ENCODE measurements at places on chromosomes 3 and 15.

- no peak for DNase-seq
Observed at GRCh38 chr15:26516102-26516980, 256.5 kb downstream of the GABRB3 start.

DNA sequence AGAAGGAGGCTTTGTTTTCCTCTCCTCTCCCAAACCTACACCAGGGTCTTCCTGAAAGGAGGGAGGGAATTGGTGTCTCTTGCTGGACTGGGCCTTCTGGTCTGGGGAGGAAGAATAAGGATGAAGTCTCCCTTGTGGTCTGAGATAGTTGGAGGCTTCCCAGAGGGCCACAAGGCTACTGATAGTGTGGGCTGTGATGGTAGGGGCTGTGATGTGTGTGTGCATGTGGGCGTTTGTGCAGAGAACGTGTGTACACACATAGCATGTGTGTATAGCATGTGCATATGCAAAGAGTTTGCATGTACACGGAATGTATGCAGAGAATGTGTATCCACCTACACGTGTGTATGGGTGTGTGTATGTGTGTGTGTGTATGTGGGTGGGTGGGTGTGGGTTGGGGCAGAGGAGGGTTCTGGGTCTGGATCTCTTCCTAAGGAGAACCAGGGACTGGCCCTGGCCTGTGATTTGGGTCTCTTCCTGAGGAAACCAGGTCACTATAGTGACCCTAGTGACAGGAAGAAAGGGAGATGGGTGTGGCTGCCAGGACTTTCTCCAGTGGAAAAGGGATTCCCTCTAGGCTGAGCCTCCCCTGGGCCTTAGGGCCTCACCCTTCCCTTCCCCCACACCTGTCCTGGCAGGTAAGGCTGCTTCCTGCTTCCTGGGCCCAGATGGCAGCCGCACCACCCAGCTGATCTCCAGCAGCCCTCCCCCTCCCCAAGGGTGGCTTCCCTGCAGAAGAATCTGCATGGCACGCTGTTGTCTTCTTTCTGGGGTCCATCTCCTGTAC, 1.7 kb downstream of the FLNB start:
- no peak for DNase-seq

GRCh38 chr3:185175370-185175987, 22.6 kb upstream of the C3orf70 start:
- DNase-seq: no peak

DNA sequence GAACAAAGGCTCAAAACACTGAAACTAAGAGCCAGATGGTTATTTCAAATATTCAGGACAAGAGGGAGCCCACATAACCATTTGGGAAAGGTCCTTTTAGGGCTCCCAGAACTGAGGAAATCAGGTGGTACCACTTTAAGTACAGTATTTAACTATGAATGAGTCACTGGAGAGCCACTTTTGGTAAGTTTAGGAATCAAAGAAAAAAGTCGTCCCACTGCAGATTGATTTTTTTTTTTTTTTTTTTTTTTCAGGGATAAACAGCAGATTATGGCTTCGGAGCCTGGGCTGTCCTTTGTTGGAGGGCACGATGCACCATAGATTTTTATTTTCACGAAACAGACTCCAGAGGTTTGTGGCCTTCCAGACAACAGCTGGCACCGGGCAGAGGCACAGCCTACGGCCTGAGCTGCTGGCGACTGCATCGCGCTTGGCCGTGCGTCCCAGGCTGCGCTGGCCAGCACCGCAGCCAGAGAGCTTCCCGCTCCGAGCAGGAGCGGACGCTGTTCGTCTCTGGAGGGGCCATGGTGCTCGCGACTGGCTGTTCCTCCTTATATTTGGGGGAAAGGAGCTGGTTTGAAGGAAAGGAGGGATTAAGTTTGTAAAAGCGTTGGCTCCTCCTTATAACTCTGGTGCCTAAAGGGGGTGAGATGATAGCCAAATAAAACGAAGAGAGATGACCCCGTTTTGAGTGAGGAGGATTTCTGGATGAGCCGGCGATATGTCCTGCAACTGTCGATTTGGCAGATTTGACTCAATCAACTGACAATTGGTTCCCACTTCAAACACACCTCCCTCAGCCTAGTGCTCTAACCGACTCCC, 152.9 kb upstream of the GOLIM4 start:
- no peak for DNase-seq

DNA sequence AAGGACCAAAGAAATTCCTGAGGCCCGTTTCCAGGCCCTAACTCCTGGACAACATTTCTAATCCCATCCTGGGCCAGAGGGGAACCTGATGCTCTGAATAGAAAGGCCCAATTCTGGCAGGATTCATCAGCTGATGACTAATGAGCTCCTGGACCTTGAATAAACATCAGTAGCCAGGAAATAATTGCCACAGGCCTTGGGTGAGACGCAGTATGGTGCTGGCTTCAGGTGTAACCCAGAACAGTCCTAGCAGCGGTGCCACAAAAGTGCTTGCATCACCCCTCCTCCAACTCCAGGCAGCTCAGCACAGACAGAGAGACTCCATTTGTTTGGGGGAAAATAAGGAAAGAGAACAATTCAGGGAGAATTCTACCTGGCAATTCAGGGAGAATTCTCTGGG, 184.7 kb upstream of the POU1F1 start:
- no peak for DNase-seq

DNA sequence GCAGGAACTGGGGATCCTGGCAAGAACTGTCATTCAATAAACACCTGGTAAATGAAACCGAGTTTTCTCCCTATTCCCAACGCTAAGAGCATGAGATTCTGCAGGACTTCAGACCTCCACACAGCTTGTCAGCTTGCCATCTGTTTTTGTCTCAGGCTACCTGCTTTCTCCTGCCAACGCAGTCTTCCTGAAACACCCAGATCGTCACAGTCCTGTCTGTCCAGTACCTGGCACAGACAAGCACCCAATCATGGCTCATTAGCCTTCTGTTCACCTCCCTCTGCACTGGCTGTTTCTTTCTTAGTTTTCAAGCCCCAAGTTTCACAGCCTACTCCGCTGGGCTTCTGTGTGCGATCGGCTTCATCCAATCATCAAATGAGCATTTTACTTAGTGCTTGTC, 5.0 kb downstream of the SLC12A8 start:
- no peak for DNase-seq

GRCh38 chr3:104428337-104428925, 938.3 kb upstream of the ALCAM start:
- no peak for DNase-seq

DNA sequence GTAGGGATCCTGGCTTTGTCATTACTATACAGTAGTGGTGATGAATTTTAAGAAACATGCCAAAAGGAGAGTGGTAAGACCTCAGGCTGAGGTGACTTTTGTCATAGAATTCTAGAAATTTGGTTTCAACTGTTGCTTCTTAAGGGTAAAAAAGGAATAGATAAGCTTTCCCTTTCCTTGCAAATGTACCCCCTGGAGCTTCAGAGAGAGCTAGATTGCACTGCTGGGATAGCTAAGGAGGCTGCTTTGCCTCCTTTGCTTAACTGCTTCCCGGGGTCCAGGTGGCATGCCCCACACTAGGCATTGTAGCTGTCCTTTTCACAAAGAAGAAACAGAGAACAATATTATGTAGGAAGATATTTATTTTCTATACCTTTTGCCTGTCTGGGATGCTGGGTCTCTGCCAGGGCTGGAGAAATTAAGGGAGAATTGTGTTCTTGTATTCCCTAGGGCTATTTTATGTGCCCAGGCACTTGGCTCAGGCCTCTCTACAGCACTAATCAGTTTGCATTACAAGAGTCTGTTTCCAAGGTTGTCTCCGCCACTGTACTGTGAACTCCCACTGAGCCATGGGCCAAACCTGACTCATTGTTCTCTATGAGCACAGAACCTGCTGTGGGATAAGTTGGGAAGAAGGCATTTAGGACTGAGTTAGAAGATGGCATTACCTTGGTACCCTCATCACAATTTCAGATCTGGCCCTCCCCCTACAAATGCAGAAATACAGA, 460.0 kb downstream of the PDCD6IP start:
- no peak for DNase-seq

- DNase-seq: no peak
Observed at GRCh38 chr15:74376226-74376625, 8.8 kb upstream of the CYP11A1 start.

DNA sequence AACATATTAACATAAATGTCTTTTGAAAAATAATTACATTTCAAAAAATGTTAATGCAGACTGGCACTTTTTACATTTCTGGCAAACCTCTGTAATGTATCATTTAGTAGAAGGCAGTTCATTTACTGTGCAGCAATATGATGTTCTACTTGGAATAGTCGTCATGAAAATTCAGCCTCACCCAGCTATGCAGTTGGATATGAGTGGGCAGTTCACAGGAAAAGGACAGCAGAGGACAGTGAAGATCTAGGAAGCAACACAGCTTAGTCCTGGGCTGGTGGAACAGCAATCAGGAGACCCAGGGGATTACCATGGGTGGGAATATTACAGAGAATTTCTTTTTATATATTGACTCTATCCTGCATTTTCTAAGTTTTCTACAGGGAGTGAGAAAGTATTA, 63.6 kb downstream of the ANO10 start:
- DNase-seq: no peak

GRCh38 chr3:16900779-16901440, 16.2 kb downstream of the PLCL2 start:
- no peak for DNase-seq

GRCh38 chr3:29178809-29179793, 101.8 kb upstream of the RBMS3 start:
- DNase-seq: no peak

- DNase-seq: no peak
Observed at GRCh38 chr15:85389772-85390171, 9.4 kb downstream of the AKAP13 start.

DNA sequence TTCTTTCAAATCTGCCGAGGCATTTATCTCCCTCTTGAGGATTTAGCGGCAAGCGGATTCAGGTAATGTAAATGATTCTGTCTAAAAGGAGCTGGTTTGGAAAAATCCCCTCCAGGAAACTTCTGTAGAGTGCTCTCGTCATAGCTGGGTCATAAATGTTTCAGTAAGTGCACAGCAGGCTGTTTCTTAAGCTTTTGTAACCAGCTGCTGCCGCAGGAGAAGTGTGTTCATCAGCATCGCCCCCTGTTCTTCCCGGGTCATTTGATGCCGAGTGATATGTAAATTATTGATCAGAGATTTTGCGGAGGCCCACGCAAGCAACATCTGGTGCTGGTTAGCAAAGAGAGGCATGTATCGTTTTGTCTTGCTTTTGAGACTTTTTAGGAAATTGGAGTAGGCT, 53.1 kb downstream of the DNASE1L3 start:
- DNase-seq: no peak

DNA sequence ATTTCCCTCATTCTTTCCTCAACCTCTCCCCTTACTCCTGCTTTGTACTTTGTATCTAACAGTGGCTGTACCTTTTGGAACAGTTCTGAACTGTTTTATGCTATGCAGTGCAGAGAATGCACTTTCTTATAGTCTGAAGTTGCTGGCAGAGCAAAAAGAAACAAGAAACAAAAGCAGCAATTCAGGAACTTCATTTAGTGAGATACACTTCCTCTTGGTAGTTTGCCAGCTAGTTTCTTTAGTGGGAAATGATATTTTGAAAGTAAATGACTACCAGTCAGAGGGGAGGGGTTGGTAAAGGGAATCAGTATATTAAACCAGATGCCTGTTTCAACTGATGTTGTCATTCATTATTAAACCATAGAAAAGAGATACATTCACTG, 55.0 kb upstream of the CHD2 start:
- no peak for DNase-seq

GRCh38 chr15:73539212-73540128, 93.7 kb downstream of the NPTN start:
- no peak for DNase-seq

DNA sequence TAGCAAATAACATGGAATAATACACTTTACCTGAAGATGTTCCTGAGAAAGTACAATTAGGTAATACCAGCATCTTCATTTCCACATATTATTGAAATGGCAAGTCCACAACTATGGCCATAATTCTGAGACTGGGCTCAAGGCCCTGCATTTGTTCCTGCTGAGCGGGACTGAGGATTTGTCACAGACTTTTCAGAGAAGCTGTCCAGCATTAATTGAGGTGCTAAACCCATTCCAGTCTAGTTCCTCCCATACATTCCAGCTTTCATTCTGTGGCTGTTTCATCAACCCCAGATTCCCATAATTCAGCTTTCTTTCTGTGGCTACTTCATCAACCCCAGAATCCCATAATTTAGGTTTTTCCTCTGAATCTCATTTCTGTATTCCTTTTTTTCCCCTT, 293.4 kb upstream of the GBE1 start:
- no peak for DNase-seq

GRCh38 chr3:180409170-180409569, 192.8 kb upstream of the TTC14 start:
- DNase-seq: no peak

- no peak for DNase-seq
Observed at GRCh38 chr3:144770915-144771351, 799.3 kb downstream of the DIPK2A start.

- DNase-seq: no peak
Observed at GRCh38 chr3:4514321-4514720, 21.2 kb downstream of the ITPR1 start.

- DNase-seq: no peak
Observed at GRCh38 chr3:194572944-194573491, 60.2 kb downstream of the TMEM44 start.

DNA sequence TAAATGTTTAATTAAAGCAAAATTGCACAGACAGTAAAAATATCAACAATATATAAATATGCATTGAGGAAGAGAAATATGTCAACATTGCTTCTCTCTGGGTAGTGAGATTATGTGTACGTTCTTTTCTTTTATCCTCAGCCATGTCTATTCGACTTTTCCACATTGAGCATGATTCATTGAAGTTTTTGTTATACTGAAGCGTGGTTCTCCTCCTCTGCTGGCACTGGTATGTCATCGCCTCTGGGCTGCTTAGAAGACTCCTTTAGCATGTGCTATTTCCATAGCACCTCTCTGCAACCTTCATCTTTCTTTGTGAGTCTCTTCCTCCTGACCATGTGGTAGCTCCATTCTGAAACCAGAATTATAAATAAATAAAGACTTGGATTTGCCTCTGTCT, 65.8 kb upstream of the AKAP13 start:
- no peak for DNase-seq

DNA sequence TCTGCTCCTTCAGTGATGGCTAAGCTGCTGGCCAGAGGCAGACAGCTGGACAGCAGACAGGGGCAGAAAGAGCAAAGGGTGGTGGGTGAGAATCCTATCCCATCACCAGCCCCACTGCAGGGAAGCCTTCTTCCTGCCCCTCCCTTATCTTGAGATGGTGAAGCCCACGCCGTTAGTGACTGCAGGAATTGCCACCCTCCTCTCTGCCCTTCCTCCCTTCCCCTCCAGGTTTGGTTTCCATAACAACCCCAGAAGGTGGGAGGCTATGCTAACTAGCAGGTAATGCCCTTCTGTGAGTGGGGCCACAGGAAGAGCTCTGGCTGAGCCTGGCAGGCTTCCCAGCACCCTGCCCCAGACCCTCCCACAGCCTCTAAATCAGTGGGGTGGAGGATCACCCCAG, 32.8 kb downstream of the SCN5A start:
- DNase-seq: no peak

Measured in stimulated activated CD4-positive, alpha-beta T cell treated with anti-CD3 and anti-CD28 coated beads, Interleukin-2, amount 100 ng/mL, for 48 hours (primary cell).